ENCODE measurements at places on chromosomes 5 and 9.

DNA sequence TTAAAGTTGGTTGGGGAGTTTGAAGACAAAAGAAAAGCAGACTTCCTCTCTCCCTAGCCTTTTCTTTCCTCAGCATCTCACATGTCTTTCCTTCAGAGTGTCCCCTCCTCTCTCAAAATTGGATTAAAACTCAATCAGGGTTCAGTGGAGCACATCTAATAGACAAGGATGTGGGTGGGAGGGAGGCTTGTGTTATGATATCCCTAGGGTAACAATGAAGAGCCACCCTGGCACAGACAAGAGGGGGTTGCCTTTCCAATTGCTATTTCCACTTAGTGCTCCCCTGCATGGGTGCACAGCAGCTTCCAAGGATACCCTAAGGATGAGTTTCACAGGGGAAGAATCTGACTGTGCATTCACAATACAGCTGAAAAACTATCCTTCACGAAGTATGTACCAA lies 585.2 kb upstream of the C9orf72 start:
- no peak for DNase-seq

- no peak for DNase-seq
These were observed 3.3 kb downstream of the NCBP1 start for GRCh38 chr9:97636903-97637302.

- DNase-seq: no peak
These were observed at the start of gene ALDH1B1 for GRCh38 chr9:38392235-38393127. Gene ALDH1B1 (plus strand): TSS chr9:38392702. CDS start chr9:38395749, 3,047 bp downstream.

GRCh38 chr9:80156756-80157472 lies 585.1 kb downstream of the TLE4 start:
- no peak for DNase-seq

- peak; percentile 99 for DNase-seq
These were observed at the start of gene RIOK2 for GRCh38 chr5:97183100-97183929. Gene RIOK2 (minus strand): TSS chr5:97183247. CDS start chr5:97183191, 56 bp downstream.

DNA sequence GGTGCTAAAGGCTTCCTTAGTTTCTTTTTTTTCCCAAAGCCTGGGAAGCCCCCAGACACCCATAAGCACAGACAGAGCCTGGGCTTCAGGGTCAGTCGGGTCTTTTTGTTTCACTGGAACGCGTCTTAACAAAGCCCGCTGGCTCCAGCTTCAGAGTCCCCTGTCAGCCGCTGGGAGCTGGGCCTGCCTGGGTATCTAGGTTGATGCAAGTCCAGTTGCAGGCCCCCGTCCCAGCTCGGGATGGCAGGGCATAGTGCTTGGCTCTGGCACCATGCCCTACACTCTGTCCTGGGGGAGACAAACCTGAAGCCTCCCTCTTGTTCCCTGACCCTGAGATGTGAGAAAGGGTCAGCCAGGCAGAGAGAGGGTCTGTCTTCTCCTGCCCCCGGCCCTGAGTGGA lies 14.5 kb downstream of the OLFM1 start:
- no peak for DNase-seq

GRCh38 chr5:133930061-133930812 lies 38.2 kb downstream of the C5orf15 start:
- DNase-seq: no peak

- DNase-seq: no peak
These were observed 74.5 kb upstream of the CCNG1 start for GRCh38 chr5:163362840-163363371.

DNA sequence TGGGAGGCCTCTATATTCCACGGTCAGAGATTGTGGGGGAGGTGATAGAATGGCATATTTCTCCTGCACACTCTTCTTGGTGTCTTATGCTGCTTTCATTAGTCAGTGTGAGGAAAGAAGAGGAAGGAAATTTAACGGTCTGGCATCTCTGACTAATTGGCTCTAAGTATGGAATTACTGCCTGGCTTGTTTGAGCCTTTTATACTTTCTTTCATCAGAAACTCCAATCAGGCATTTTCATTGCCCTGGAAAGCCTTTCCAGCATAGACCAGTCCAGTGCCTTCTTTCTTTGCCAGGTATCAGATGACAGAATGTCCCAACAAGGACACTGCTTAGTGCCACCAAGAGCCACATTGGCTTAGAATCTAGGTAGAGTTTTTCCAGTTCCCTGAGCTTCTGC lies 30.2 kb downstream of the CYSTM1 start:
- no peak for DNase-seq

DNA sequence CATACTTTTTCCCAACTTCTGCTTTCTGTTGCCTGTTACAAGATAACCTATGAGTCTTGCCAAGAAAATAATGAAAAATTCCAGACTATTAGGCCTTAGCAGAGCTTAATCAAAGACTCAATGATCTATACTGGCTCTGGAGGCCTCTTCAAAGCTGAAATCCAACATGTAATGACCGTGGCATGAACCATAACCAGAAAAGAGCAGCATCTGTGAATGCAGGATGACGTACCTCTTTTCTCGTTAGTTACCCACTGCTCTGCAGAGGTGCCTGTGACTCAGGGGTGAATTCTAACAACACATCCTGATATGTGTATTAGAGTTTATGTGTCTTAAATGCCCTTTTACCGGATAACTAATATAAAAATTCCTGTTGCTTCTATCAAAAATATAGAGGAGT lies 645.4 kb downstream of the PRELID2 start:
- no peak for DNase-seq

DNA sequence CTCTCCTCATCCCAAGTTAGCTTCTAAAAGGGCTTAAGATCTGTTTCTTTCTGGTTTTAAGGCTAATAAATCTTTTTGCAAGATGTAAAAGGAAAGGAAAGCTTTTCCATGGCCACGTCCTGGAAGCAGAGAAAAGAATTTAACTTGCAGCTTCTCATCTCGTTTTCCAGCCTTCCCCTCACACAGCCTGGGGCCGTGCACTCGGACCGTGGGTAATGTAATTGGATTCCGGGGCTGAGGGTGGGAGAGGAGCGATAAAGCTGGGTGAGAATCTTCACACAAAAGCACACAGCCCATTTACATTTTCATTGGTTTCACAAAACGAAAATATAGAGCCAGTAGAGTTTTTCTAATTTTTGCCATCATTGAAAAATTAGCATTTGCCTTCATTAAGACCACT lies 91.2 kb downstream of the IRX2 start:
- DNase-seq: no peak

DNA sequence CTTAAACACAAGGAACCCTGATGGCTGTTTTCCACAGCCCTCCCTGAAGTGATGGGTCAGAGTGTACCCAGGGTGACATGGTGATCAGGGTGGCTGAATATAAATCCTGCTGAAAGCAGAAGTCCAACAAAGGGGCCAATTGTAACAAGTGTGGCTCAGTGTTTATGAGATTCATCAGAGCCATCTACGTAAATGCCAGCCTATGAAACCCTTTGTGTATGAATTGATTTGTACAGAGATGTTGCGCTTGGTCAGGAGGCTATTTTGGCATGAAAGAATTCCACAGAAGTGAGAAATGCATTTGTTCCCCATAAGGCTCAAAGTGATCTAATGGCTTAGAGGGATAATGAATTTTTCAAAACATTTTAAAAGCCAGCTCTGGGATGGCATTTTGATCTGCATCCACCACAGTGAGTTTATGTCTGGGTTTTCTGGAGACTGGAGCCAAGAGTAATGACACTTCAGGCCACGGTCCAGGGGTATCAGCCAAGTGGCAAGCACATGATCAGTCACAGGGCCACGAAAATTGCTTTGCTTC lies 12.4 kb downstream of the PRUNE2 start:
- no peak for DNase-seq

- no peak for DNase-seq
These were observed 27.5 kb downstream of the GABRA6 start for GRCh38 chr5:161713042-161713441.

- DNase-seq: no peak
These were observed 428.7 kb upstream of the SGCD start for GRCh38 chr5:155898284-155898683.

DNA sequence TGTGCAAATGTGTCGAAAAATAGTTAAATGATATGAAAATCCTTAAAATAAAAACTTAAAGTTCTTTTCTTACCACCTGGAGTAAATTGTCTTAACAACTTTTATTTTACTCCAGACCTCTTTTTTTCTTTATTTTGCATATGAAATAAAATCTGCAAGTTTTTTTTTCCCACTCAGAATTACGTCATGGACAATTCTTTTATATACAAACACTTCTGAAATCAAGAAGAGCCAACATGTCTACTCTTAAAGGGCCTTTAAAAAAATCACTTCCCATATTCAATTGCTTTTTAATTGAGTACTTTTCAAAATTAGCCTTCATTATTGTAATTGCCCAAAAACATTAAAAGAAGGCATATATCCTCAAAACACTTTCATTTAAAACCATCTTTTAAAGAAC lies 37.7 kb upstream of the ZFAND5 start:
- DNase-seq: no peak

- no peak for DNase-seq
These were observed 12.5 kb upstream of the BTF3 start for GRCh38 chr5:73485715-73486114.

Data from Panc1 (cell line).